ENCODE measurements at places on chromosomes 1 and 21.
A peak's percentile ranks its signal among the peaks of the same experiment; 100 is the strongest.

GRCh38 chr1:205301842-205302588 lies 19.5 kb downstream of the NUAK2 start:
- no peak for DNase-seq

DNA sequence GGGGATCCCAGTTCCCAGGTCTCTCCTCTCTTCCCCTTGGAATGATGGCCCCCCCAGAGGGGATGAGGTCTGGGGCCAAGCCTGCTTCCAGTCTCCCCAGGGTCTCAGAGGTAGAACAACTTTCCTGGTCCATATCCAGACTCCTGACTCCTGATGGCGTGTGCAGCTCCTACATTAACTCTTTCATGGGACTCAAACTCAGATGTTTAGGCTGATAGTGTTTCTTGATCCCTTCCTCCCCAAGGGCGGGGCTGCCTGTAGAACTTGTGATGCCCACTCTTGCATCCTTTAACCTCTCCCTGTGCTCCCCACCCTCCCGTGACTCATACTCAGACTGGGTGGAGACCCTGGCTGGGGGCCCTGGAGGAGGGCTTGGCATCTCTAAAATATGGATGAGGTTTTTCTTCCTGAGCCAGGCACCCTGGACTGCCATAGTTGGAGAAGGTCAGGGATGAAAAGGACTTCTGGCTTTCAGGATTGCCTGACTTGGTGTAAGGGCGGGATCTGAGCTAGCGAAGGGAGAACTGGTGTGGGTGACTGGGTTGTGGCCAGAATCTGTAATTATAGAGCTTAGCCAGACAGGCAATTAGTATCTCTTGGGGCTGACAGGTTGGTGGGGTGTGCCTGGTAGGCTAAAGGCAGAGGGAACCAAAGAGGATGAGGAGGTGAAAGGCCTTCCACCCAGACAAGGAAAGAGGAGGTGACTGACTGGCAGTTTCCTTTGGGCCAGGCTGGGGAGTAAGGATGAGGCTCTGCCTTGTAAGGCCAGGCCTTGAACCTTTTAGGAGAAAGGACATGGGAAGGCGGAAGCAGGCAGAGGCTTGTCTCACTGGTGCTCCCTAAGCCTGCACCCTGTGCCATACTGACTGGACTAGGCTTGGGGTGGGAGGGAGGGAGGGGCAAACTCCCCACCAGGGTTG lies 1.5 kb downstream of the ATP8B2 start:
- DNase-seq = no peak

DNA sequence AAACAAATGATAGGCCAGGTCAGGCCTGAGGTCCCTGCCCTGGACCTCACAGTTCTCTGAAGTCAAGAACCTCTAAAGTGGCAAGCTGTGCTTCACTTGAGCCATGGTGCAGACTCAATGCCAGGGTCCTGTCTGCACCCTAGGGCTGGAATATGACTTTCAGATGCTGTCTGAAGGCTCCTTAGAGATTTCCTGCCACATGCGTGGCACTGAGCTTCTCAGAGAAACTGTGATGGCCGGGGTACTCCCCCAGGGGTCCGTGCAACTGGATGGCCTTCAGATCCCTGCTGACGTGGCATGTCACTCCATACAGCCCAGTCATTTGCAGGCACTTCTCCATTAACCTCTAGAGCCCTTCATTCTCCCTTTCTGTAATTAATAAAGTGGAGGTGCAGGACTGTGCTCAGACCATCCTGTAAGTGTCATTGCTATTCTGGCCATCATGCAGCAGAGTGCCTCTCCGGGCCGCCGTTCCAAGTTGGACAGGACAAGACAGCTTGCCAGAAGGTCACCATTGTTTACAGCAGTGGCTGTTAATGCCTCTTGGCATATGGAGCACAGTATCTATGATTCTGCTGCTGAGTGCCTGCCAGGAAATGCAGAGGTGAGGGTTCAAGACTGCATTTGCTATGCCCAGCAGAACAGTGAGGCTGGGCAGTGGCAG lies 205.1 kb upstream of the COA6 start:
- DNase-seq = no peak

- DNase-seq = no peak
These were observed 86.4 kb downstream of the BRINP2 start for GRCh38 chr1:177257128-177257527.

DNA sequence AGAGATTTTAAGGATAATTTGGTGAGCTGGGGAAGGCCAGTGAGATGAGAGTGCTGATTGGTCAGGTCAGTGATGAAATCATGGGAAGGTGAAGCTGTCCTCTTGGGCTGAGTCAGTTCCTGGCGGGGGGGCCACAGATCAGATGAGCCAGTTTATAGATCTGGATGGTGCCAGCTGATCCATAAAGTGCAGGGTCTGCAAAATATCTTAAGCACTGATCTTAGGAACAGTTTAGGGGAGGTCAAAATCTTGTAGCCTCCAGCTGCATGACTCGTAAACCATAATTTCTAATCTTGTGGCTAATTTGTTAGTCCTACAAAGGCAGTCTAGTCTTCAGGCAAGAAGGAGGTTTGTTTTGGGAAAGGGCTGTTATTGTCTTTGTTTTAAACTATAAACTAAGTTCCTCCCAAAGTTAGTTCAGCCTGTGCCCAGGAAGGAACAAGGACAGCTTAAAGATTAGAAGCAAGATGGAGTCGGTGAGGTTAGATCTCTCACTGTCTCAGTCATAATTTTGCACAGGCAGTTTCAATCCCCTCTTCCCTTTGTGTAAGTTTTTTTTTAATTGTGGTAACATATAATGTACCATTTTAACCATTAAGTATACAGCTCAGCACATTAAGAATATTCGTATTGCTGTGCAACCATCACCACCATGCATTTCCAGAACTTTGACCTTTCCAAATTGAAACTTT lies 39.4 kb downstream of the PTAFR start:
- no peak for DNase-seq

DNA sequence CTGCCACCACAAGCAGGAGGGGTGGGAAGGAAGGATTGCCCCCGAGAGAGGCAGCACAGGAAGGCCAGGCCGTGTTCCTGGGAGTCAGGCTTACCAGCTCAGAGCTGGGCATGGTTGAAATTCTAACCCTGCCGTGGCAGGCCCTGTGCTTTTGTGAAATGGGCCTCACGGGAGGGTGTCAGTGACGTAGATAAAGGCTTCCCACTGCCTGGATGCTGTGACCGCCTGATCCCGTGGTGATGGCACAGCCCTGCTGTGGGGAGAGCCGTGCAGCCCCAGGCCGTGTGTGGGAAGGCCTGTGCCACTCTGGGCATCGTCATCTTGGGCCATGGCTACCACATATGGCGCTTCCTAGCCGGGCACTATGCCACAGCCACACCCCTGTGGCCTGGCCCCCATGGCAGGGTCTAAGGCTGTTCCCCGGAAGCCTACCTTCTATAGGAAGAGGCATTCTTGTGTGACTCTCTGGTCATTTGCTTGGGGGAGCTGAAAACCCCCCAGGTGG lies 161.3 kb downstream of the PCBP3 start:
- DNase-seq = no peak

GRCh38 chr21:40208948-40209345 lies 341.7 kb downstream of the PCP4 start:
- no peak for DNase-seq

- DNase-seq = no peak
These were observed 4.4 kb upstream of the PEA15 start for GRCh38 chr1:160200786-160201185.

DNA sequence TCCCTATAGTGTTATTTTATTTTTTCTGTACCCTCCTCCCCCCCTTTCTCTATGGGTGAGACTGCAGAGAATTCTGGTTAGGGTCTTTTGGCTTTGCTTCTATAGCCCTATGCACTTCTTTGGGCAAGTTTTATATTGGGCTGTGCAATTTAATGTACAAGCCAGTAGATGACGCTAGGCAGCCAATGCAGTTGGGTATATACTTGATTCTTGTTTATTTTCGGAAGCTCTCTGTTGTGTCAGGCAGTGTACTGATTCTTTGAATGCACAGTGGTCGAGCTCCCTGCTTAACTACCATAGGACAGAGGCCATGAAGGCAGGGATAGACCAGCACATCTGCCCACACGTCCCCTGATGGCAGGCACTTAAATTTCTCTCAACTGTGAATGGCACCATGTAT lies 34.1 kb upstream of the GPR52 start:
- DNase-seq = no peak

DNA sequence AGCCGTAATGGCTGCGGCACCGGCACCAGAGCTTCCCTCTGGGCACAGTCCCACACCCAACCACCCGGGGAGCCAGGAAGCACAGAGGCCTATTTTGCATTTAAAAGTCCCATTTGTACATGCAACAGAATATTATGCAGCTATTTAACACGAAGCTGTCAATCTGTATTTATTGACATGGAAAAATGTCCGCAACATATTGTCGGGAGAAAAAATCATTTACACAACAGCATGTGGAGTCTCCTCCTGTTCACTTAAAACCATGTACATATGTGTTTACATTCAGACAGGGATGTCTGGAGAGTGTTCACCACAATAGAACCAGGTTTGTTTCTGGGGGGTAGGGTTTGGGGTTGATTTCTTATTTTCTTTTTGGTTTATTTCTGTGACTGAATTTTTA lies 63.4 kb upstream of the GRIK3 start:
- DNase-seq = no peak

DNA sequence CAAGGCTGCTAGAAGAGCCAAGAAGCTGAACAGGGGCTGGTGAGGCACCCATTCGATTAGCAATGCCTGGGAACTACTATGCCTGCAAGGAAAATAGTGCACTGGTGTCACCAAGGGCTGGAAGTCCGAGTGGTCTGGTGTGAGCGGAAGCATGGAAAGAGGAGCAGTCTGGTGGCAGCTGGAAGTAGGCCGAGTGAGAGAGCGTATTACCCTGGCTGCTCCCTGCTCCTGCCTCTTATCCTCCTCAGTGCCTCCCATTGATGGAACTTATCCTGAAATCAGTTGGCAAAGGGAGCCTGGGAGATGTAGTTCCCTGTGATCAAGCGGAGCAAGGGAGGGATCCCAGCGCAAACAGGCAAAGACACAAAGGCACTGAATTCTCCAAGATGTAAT lies 9.6 kb downstream of the SMAP2 start:
- no peak for DNase-seq

- DNase-seq = peak; percentile 93
These were observed 12.4 kb downstream of the LMNA start for GRCh38 chr1:156126630-156127534.

DNA sequence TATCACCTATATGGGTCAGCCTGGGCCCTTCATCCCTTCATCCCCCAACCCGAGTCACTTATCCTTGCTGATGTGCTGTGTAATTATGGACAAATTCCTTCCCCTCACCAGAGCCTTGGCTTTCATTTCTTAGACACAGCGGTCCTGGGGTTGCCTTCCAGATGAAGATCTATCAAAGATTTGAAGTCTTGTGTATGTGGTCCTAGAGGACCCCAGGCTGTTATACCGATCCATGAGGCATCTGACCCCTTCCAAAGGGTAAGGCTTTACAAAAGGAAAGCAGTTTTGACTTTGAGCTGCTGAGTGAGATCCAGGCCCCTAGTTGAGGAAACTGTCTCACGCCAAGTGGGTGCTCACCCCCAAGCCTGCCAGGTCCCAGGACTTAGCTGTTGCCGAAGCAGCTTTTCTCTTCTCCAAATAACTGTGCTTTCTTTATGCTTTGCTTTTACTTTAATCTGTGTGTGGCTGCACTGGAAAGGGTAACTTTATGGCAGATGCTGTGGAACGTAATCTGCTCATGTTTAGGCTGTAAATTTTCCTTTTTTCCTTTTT lies 37.6 kb downstream of the MAN1C1 start:
- no peak for DNase-seq
